ENCODE measurements at places on chromosomes 2 and 18.

GRCh38 chr2:162379719-162380580 lies 36.0 kb downstream of the GCA start:
- DNase-seq, result no peak

- no peak for DNase-seq
Measured at GRCh38 chr2:112048887-112049286, 6.2 kb upstream of the TMEM87B start.

- no peak for DNase-seq
Measured at GRCh38 chr18:31596081-31596872, 4.6 kb downstream of the TTR start.

DNA sequence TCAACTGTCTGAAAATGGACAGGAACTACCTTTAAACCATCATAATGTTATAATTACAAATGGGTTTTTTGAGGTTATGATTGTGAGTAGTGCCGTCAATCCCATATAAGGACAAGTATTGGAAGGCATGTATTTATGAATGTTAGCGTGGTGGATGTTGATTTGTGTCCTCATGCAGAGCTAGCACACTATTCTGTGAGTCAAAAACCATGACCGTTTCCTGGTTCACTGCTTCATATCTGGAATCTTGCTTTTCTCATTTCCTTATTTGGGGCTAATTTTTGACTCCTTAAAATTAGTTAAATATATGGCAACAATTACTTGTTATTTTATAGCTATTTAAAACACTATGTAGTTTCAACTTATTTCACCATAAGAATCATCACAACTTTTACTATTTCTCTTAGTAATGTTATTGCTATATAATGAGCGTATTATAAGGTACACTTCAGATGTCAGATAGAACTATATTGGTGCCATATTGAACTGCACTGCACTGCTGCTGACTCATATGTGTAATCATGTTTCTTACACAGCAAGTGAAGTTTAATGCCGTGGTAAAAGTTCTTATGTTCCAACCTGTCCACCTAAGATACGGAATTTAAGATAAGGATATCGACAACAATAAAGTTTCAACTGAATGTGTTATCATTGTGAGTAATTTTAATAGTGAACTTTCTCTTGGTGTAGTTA lies 192.8 kb downstream of the PTGR3 start:
- DNase-seq, result no peak

- DNase-seq, result no peak
Measured at GRCh38 chr2:226489775-226490541, 309.7 kb downstream of the IRS1 start.
